Activated naive CD4-positive, alpha-beta T cell treated with anti-CD3 and anti-CD28 coated beads for 36 hours (primary cell): ENCODE measurements at places on chromosomes 7 and 10. TPM values are rescaled to one million over a fixed set of nuclear protein-coding genes. Genes with fewer than 3 reads are reported as not detected.

GIMAP4 gene
- 180 TPM for total RNA-seq

CELF2 gene
- 72.2 TPM for total RNA-seq

GPR85 gene
- total RNA-seq = not detected

PHYHIPL gene
- not detected for total RNA-seq

PDAP1 gene
- 194 TPM for total RNA-seq

LIPK gene
- not detected for total RNA-seq

FOXK1 gene
- total RNA-seq = 35.4 TPM

CYP3A7 gene
- total RNA-seq = not detected

MAD1L1 gene
- total RNA-seq = 40.2 TPM

GRM8 gene
- total RNA-seq = not detected

DNA sequence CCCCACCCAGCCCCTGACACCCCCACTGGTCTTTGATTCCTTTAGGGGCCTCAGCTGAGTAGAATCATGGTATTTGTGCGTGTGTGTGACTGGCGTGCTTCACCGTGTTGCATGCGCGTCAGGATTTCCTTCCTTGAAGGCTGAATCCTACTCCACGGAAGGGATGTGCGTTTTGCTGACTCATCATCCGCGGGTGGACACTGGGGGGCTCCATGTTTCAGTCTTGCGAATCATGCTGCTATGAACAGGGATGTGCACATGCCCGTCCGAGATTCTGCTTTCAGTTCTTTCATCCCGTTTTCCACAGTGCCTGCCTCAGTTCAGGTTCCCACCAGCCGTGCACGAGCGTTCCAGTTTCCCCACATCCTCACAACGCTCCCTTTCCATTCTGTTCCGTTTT lies 20.9 kb upstream of the JAKMIP3 start:
- DNase-seq = no peak

- DNase-seq = no peak
These were observed 570.2 kb downstream of the PTPRN2 start for GRCh38 chr7:158017111-158018097.

DNA sequence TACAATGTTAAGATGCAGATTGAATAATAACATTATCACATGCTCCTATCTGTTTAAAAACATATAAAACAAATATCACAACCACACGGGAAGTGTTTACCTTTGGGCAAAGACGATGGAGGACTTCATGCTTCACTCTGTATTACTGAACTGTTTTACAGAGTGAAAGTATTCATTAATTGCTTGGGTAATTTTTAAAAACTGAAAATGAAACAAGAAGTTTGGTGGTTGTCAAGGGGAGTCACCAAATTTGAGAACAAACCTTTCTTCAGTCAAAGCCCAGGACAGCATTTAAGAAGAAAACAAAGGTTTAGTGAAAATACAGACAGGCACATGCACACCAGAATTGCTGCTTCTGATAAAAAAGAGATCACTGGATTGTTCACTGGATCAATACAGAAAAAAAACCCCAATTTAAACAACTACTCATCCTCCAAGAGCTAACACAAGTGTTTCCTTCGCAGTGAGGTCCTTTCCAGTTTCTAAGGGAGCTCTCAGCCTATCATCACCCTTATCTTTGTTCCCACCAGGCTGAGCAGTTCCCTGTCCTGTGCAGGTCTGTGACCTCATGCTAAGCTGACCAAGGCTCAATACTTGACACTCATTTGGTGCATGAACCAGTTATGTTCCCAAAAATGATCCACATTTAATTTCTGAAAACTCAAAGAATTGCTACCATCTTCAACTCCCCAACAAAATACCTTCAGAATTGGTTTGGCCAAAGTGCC lies 8.8 kb downstream of the PARP12 start:
- no peak for DNase-seq

- DNase-seq = no peak
These were observed 88.0 kb upstream of the ADAM12 start for GRCh38 chr10:126476246-126476645.

DNA sequence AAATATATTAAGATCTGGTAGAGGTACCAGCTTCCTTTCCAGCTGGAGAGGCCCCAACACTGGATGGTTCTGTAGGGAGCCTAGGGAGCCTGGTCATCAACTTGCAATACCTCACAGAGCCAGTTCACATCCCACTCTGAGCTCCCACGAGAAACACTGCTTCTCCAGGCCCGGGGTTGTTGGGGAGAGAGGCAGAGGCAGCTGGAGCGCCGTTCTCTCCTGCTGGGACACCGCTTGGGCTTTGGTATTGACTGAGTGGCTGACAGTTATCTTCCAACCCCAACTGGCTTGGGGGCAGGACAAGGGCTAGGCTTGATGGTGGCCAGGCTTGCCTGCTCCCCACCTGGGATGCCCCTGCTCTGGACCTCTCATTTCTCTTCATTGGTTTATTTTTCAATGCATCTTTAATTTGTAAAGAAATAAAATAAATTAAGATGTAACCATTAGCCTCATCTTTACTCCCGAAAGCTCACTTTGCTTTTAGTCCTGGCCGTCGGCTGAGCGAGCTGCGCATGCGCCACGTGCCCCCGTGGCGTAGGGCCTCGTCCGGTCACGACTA lies 10.0 kb upstream of the CHCHD1 start:
- DNase-seq = peak; percentile 75

DNA sequence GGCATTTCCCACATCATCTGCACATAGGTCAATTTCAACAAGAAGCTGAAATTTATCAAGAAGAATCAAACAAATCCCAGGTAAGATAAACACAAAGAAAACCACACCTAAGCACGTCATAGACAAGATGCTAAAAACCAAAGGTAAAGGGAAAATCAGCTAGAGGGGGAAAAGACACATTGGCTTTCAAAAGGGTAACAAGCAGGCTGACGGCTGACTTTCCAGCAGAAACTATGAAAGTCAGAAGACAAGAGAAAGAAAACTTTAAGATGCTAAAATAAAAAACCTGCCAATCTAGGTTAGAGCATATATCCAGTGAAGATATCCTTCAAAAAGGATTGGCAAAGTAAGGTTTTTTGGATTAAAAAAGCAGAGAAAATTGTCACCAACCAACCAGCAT lies 59.9 kb upstream of the RHEB start:
- no peak for DNase-seq

DNA sequence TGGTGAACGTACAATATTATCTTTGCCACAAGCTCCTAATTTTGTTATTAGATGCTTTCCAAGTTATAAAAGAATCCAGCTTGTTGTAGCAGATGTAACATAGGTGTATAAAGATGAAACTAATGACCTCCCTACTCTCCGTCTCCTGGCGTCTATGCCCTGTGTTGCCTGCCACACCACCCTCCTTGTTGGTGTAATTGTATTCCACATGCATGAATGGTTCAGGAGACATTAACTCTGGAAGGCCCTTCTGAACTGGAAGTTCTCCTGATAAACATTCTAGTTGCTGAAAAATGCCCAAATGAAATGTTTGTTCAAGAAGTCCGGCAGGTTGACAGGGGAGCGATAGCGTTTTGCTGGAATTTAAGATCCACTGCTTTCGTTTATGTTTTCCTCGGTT lies 53.9 kb upstream of the SEPHS1 start:
- no peak for DNase-seq

DNA sequence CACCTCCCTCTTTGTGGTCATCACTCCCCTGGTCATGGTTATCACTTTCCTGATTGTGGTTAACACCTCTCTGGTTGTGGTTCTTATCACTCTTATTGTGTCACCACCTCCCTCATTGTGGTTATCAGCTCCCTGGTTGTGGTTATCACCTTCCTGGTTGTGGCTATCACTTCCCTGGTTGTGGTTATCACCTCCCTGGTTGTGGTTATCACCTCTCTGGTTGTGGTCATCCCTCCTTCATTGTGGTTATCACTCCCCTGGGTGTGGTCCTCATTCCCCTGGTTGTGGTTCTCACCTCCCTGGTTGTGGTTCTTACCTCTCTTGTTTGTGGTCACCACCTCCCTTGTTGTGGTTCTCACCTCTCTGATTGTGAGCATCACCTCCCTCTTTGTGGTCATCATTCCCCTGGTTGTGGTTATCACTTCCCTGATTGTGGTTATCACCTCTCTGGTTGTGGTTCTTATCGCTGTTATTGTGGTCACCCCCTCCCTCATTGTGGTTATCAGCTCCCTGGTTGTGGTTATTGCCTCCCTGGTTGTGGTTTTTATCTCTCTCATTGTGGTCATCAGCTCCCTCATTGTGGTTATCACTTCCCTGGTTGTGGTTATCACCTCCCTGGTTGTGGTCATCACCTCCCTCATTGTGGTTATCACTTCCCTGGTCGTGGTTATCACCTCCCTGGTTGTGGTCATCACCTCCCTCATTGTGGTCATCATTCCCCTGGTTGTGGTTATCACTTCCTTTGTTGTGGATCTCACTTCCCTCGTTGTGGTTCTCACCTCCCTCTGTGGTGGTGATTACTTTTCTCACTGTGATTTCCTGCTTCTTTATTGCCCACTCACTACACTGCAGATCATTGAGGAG lies 106.7 kb downstream of the GPR26 start:
- DNase-seq = peak; percentile 39

GRCh38 chr10:20648263-20648874 lies 248.7 kb downstream of the NEBL start:
- no peak for DNase-seq

GRCh38 chr10:127146661-127147060 lies 49.7 kb downstream of the INSYN2A start:
- no peak for DNase-seq

DNA sequence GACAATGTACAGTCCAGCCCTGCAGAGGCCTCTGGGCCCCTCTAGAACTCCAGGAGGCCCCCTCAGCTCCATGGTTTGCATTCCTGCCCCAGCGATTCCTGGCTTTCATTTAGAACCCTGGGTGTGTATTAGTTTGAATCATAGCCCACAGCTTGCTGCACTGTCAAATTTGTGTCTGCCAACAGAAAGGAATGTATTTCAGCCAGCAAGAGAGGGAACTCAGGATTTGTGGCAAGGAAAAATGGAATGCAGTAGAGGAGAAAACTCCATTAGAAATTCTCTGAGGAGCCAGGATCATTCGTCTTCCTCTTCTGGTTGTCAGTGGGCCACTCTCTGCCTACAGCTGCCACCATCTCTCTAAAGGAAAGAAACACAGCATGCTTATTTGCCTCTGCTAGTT lies 27.9 kb upstream of the WDR11 start:
- DNase-seq = no peak

DNA sequence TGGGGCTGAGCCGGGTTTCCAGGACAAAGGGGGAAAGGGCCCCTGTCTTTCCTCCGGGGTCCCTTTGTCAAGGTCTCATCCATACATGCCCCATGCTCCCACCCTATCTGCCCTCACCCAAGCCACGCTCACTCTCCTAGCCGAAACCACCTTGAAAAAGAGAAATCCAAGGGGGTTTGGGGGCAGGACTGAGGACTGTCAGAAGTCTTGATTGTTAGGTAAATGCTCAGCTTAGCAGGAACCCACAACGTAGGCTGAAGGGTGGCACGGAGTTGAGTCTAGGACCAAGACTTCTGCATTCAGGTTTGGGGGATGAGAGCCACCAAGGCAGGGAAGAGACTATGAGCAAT lies 719 bp upstream of the PGAM2 start:
- DNase-seq = no peak

DNA sequence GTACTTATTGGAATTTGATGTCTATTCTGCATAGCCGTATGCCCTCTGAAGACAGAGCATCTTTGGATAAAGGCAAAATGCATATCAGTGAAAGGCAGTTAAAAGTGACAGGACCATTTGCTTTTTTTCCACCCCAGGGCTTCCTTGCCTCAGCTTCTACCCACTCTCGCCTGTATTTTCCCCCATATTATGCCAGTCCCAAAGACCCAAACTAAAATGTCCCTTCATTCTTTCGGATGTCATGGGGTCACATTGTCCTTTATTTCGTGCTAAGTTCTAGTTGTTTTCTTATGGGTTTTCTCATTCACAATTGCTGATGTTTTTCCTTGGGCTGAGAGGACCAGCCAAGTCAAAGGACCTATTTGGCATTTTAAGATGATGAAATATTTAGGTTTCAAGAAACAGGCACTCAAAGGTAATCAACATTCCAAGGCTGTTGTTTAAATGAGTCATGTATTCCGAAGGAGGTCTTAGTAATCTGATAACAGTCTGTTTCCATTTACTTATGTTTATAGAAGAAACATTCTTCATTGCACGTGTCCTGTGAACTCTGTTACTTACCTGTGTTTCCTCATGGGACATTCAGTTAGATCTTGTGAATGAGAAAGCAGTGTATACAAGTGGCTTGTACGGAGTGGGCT lies 74.1 kb downstream of the DNAH11 start:
- no peak for DNase-seq

GRCh38 chr7:144529269-144529926 lies 125.9 kb upstream of the NOBOX start:
- DNase-seq = no peak

DNA sequence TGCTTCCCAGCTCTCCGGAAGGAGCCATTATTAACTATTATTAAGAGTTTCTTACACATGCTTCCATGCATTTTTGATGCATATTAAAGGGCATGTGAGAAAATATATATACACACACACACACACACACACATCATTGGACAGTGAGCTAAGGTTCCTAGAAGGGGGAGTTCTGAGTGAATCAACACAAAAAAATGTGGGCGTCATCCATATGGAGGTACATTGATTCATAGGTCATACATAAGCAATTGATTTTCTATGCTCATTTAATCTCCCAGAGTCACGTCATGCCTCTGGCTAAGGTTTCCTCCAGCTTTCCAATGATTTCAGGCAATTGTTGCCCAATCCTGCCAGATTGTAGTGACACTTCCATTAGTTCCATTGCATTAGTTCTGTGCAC lies 269.4 kb downstream of the DNAJB9 start:
- no peak for DNase-seq

DNA sequence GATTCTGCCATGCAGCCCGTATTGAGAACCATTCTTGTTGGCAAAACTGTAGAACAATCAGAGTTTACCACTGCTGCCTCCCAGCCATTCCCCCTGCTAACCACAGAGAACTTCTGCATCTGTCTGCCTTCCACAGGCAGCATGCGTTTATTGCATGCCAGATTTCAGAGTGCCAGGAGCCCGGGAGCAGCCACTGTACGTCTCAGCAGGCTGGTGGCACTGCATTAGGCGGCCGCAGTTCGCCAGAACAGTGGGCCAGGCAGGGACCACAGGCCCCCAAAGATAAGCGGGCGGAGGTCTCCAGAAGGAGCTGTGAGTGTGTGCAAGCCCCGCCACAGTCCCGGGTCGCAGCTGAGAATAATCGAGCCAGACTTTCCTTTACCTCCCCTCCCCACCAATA lies 31.8 kb downstream of the ZNF467 start:
- DNase-seq = peak; percentile 17

GRCh38 chr10:63586043-63586442 lies 64.8 kb downstream of the REEP3 start:
- DNase-seq = no peak

DNA sequence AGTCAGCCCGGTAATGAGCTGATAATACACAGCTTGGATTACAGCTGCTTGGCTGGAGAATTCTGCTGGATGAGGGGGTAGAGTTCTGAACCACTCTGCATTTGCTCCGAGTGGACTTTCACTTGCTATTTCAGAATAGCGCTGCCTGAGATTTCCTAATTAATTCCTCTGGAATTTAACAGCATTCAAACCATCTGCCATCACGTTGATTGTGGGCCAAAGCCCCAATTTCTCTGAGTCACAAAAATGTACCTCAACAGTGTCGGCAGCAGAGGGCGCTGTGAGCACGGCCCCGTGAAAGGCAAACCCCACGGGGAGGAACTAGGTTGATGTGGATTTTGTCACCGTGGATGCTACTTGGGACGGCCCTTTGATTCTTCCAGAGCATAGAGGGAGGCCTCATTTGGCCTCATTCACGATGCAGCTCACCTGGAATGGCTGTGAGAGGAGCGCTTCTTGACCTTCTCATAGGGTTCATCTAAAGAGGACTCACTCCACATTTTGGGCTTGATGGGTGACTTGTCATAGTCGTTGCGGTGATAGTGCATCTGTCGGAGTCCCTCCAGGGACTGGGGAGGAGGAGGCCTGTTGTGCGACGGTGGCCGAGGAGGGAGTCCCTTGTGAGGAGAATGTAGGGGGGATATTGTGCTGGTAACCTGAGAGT lies 73.3 kb downstream of the PRPF18 start:
- peak; percentile 82 for DNase-seq
